ENCODE measurements at places on chromosomes 16 and 17. TPM values are rescaled to one million over a fixed set of nuclear protein-coding genes. Genes with fewer than 3 reads are reported as not detected.

LAT gene
- polyA plus RNA-seq = 8.1 TPM

FGF11 gene
- 6.1 TPM for polyA plus RNA-seq

- DNase-seq = no peak
Observed at GRCh38 chr16:79294568-79294967, 306.0 kb downstream of the MAF start.

- DNase-seq = no peak
Observed at GRCh38 chr17:8117980-8118768, at the start of gene ALOXE3. Gene ALOXE3 (minus strand): TSS chr17:8118514. CDS start chr17:8117990, 524 bp downstream.

- no peak for DNase-seq
Observed at GRCh38 chr16:104355-104754, 26.3 kb downstream of the MPG start.

C16orf86 gene
- 2.8 TPM for polyA plus RNA-seq

DNA sequence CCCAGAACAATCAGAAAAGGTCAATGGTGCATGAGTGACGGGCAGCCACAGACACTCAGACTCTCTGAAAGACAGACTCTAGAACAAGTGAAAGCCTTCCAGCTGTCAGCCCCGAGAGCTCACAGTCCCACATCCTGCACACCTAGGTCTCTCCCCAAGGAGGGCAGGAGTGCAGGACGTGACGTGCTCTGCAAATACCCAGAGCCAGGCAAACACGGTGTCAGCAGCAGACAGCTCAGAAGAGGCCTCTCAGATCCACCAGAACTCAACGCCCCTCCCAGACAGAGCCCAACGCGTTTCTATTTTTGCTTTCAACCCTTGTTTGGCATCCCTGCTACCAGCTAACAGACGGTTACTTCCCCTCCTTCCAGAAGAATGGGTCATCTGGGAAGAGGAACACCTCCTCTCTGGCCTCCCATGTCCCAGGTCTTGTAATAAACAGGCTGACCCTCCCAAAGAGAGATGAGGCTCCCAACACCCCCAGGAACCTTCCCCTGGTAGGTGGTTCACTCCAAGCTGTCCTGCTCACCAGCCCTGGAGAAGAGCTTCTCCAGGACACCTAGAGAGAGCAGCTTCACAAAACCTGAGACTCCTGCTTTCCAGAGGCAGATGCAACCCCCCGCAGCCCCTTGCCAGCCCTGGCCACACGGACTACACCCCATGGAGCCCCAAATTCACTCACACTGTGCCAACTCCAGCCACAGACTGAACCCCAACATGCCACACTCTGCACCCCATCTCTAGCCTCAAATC is 7.6 kb downstream of the PITPNM3 start:
- DNase-seq = no peak

DNA sequence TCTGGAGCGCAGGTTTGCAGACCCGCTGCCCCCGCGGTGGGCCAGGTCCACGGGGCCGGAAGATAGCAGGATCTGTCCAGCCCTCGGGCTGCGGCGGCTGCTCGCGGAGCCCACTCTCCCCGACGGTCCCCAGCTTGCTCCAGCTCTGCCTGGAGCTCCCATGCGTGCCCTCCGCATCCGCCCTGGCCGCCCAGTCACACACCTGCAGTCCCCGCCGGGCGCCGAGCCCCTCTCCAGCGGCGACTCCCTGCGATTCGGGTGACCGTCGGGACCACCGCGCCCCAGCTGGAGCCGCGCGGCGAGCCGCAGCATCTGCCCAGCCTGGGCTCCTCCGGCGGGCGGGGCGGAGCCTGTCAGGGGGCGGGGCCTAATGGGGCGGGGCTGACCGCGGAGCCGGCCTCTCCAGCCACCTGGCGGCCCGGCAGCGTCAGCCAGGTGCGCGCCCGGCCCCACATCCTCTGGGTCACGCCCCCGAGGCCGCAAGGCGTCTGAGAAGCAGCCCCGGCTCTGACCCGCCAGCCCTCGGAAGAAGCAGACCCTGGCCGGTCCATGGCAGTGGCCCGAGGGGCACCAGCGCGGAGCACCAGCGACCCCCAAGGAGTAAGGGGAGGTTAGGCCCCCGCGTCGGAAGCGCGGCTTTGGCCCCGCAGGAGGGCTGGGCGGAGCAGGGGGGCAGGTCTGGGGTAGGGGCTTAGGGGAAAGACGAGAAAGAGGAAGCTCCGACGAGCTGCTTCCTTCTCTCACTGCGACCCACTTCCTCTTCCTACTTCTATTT is at the start of gene PIK3R5:
PIK3R5 (minus strand) TSS at position 314 of the 775 bp plus-strand sequence. CDS start 54,213 bp downstream, outside the sequence.
- DNase-seq = peak; percentile 30

DNA sequence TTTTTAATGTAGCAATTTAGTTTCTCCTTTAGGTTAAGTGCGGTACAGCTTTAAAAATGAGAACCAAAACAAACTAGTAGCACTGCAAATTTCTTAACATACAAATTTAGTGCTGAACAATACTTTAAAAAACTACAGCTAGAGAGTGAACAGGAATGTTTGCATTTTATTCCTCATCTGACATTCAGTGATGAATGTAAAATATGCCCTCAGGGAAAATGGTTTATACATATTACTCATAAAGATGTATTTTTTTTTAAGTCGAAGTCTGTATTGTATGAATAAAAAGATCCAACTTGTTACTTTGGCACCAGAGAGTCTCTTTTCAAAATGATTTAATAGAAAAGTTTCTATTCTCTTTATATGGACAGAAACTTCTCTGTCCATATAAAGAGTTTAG is 96.8 kb downstream of the BRIP1 start:
- DNase-seq = no peak

- peak; percentile 33 for DNase-seq
Observed at GRCh38 chr17:45740553-45741330, 43.4 kb upstream of the CRHR1 start.

GNG13 gene
- polyA plus RNA-seq = 0.42 TPM

DNA sequence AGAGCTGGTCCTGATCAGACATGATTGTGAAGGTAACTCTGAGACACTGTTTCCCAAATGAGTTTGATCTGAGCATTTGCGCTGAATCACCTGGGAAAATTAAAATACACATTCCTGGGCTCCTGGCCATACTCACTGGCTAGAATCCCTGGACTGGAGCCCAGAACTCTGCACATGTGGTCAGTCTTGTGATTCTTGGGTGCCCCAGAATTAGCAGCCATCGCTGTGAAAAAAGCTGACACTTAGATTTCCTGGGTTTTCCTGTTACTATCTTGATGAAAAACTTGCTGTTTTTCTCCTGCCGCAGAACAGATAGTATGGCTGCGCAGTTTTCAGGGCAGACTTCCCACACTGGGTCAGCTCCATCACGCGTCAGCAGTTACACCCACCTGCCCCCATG is 24.6 kb downstream of the NECAB2 start:
- DNase-seq = no peak

BCO1 gene
- 2.8 TPM for polyA plus RNA-seq

ARL5C gene
- polyA plus RNA-seq = 0.22 TPM

TMEM114 gene
- polyA plus RNA-seq = not detected

SOCS7 gene
- 22.2 TPM for polyA plus RNA-seq

DNA sequence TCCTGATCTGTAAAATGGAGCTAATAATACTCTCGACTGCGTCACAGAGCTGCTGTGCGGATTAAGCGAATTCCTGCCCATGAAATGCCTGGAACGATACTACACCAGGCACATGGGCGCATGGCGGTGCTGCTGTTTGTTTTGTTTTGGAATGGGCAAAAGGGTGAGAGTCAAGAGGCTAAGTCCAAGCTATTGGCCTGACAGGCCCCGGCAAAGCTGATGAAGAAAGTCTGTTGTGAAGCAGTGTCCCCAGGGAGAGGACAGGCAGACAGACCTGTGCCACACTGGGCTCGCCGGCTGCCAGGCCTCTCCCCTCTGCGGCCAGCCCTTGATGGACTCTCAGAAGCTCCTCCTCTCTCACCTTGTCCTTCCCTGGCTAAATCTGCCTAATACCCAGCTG is 31.3 kb upstream of the RASD1 start:
- DNase-seq = no peak

DNA sequence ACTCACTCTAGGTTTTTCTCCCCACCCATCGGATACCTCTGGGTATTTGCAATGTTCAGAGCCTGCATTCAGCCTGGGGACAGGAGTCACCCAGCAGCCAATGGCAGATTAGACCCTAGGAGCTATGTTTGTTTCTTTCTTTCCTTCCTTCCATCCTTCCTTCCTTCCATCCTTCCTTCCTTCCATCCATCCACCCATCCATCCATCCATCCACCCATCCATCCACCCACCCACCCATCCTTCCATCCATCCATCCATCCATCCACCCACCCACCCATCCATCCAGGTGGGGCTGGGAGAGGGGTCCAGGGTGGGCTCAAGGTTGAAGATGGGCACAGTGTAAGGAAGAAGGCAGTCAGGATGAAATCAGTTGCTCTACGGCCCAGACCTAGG is 39.9 kb downstream of the TIMM22 start:
- DNase-seq = no peak

PFN1 gene
- polyA plus RNA-seq = 323 TPM

ADAP2 gene
- polyA plus RNA-seq = 3.4 TPM

DNA sequence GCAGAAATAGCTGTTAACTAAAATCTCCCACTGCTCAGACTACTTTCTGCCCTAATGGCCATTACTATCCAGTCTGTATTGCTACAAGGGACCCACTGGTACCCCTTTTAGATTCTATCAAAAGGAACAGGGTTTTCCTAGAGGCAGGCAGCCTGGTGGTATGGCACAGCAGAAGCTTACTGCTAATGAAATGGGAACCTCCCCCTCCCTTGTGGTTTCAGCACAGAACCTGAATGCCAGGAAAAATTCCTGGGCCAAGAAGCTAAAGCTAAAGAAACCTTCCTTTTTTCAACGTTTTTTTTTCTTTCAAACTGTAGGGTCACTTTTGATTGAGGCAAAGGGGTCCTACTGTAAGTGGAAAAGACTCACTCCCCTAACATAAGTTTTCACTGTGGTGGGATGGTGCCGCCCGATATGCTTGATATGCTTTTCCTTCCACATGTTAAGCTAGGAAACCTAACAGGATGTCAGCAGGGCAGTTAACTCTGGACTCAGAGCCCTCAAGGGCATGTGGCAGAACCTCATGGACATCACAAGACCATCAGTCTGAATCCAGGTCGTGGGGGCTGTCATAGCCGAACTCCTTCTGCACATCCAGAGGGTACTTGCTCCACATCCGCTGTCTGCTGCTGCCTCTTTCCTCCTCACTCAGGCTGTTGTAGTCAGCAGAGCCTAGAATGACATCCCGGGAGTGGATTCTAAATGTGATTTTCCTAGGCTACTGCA is 9.8 kb downstream of the SLC7A6OS start:
- no peak for DNase-seq

DNA sequence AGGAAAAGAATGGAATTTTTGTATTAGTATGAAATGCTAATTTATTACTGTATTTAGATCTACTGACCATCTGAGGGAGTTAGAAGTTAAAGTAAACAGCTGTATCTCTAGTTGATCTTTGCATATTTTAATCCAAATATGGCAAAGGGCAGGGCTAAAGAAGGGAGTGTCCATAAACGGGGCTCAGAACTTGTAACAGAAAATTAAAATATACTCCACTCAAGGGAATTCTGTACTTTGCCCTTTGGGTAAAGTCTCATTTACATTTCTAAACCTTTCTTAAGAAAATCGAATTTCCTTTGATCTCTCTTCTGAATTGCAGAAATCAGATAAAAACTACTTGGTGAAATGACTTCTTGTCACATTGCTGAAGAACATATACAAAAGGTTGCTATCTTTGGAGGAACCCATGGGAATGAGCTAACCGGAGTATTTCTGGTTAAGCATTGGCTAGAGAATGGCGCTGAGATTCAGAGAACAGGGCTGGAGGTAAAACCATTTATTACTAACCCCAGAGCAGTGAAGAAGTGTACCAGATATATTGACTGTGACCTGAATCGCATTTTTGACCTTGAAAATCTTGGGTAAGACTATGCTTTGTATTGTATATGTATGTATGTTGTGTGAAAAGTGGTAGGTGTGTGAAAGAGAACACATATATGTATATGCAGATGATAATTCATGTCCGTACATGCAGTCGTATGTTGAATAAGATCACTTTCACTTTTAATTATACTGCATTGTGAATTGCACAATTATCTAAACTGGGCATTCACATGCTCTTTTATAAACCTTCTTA is at the start of gene ASPA:
ASPA (plus strand) TSS at position 186 of the 799 bp plus-strand sequence; CDS start at position 349, 163 bp downstream.
- no peak for DNase-seq

DNA sequence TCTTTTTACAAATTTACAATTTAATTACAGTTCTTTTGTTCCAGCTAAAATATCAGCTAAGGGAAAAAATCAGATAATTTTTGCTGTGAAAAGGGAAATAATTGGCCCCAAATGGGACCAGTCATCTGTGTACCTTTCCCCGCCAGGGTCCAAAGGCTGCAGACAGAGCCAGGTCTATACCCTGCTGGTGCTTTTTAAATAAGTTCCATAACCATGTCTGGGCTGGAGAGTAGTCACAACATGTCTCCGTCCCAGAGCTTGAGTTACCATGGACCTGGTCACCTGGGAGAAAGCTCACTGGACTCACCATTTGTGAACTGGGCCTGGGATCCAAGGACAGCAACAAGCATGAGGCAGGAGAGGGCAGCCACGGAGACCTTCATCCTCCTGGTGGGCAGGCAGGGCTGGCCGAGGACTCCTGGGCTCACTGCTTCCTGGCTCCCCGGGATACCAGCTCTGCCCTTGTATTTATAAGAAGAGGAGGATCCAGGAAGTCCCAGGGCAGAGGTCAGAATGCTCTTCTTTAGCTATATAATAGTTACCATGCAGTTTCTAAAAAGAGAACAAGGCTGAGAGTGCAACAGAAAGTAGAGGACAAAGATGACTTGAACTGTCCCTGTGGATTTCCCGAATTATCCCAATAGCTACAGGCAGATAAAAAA is at the start of gene CCL15:
CCL15 (minus strand) TSS at position 444 of the 662 bp plus-strand sequence; CDS start at position 383, 61 bp downstream.
- no peak for DNase-seq

- DNase-seq = no peak
Observed at GRCh38 chr17:82070611-82071010, 5.0 kb upstream of the DUS1L start.

NPIPB6 gene
- polyA plus RNA-seq = 3.8 TPM

DNA sequence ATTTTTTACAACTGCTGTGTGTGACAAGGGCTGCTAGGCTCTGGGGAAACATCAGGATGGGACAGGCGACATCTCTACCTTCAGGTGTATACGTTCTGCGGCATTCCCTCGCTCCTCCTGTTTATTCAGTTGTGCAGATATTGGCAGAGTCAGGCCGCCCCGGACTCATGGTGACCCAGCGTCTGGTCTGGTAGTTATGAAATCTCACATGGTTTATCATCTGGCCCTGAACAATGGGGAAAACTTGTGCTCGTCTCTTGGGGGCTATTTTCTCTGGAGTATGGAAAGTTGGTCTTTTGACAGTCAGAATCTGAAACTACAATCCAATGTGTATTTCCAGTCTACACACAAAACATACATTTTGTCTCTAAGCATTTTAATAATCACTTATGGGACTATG is 3.3 kb downstream of the MARCHF10 start:
- DNase-seq = no peak

GRCh38 chr16:54077050-54077821 is 209.4 kb downstream of the IRX3 start:
- DNase-seq = no peak

CX3CL1 gene
- 23.5 TPM for polyA plus RNA-seq

NME2 gene
- 242 TPM for polyA plus RNA-seq

FKBP10 gene
- polyA plus RNA-seq = 148 TPM

CACNG1 gene
- not detected for polyA plus RNA-seq

DNA sequence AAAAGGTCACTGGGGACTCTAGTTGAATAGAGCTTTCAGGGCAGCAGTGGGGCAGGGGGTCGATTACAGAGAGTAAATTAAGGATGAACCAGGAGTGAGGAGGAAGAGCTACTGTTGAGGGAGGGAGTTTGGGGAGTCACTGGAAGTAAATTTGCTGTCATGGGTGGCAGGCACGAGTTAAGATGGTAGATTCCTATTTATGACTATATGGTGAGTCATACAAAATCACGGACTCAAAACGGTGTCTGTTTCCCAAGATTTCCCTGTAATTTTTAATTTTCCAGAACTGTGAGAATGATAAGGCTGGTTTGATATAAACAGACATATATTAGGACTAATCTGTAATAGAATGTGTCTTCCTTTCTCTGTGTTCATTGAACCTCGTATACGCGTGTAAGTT is 287.6 kb upstream of the GOT2 start:
- no peak for DNase-seq

Data from left kidney (tissue), 8 donors.